ENCODE measurements at places on chromosomes 3 and 15.

DNA sequence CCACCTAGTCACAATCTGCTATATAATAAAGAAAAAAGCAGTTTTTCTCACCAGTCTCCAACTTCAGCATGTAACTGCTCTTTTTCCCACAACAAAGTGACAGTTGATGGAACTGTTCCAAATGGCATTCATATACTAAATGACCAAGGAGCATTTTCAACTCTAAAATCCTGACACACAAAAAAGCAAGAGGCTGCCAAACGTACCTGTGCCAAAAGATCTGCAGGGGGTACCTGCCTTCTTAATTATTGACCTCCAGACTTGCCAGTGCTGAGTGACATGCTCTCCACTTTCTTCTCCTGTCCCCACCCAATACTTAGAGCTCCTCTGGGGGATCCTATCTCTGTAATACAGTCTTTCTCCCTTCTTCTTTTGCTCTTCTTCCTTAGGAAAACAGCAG, 18.0 kb downstream of the ZBED2 start:
- no peak for DNase-seq

DNA sequence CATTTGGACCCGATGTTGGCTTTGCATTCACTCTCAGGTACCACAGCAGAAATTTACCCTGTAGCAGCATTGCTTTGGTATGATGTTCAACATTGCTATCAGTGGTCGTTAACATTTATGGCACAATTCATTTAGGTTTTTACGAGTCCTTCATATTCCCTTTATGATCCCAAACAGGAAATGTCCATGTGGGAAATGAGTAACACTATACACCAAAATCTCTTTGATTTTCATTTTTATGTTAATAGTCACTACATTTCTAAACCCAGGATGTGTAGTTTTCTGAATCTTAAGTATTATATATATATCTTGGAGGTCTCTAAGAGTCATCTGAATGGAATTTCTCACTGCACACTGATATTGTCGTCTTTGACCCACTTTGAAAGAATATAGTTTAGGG, 78.5 kb upstream of the RBMS3 start:
- no peak for DNase-seq

GRCh38 chr3:18901571-18901970, 246.7 kb upstream of the KCNH8 start:
- DNase-seq, result no peak

DNA sequence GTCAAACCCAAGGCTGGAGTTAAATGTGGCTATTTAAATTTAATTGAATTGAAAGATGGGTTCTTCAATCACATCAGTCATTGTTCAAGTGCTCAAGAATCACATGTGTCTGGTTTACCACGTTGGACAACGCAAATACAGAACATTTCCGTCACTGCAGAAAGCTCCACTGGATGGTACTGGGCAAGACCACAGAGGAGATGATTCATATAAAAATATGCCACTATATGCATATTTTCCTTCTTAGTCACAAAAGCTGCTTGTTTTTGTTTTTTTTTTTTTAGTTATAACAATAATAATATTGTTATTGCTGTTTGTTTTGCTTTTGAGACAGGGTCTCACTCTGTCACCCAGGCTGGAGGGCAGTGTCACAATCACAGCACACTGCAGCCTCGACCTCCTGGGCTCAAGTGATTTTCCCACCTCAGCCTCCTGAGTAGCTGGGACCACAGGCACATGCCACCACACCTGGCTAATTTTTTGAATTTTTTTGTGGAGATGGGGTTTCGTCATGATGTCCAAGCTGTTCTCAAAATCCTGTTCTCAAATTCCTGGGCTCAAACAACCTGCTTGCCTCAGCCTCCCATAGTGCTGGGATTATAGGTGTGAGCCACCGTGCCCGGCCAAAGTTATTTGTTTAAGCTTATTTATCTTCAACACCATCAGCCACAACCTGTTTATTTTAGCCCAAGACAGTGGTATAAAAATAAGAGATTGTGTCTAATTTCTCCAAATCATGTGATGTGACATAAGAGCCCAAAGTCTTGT, 19.4 kb downstream of the RTP3 start:
- no peak for DNase-seq

DNA sequence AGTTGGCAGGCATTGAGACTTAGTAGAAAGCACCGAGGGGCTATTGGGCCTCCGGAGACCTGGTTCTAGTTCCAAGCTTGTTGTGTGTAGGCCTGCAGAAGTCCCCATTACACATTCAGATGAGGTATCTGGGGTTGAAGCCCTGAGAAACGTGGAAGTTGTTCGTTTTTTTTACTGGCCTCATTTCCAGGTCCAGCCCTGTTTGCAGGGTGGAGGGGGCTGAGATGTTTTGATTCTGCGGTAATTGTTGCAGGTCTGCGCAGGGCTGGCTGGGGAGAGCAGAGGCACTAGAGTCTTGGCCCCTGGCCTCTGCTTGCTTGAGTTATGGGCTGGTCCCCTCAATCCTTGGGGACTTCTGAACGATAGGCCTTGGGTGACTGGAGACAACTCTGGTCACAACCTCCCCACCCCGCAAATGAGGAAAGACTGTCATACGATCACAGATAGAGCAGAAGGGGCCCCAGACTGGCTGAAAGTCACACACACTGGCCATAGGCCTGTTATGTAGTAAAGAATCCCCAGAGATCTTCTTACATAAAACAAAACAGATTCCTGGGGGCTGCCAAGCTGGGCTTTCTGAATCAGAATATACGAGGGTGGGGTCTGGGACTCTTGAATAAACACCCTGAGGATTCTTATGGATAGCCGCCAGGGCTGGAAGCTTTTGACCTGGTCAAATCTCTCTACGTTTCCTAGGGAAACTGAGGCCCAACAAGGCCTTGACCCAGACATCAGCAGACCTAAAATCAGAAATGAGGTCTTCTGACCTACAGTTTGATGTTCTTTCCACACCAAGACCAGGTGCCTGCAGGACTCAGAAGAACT, 15.6 kb downstream of the KBTBD13 start:
- no peak for DNase-seq

- DNase-seq, result no peak
Observed at GRCh38 chr3:123732447-123732846, 147.6 kb upstream of the HACD2 start.

GRCh38 chr3:71107926-71108325, 475.6 kb downstream of the FOXP1 start:
- DNase-seq, result no peak

GRCh38 chr3:96012939-96013338, 801.5 kb upstream of the EPHA6 start:
- DNase-seq, result no peak

- no peak for DNase-seq
Observed at GRCh38 chr15:80105193-80105592, 45.7 kb downstream of the ZFAND6 start.
